Tibial nerve (tissue), 4 donors: ENCODE measurements at places on chromosomes 1 and 21. TPM values are rescaled to one million over a fixed set of nuclear protein-coding genes. Genes with fewer than 3 reads are reported as not detected.

- no peaks in the 10 kb centered on the region for H3K4me1 ChIP-seq
- H3K36me3 ChIP-seq: no peaks in the 10 kb centered on the region
- DNase-seq: no peak
- H3K27ac ChIP-seq: no peak overlapping the region
These were observed 4.5 kb downstream of the SYT6 start for GRCh38 chr1:114149211-114149610.

GRCh38 chr1:76473591-76473990, 393.7 kb upstream of the ST6GALNAC5 start:
- H3K27ac ChIP-seq: no peak overlapping the region
- H3K4me3 ChIP-seq: no peak overlapping the region
- H3K27me3 ChIP-seq: no peaks in the 10 kb centered on the region
- H3K4me1 ChIP-seq: no peaks in the 10 kb centered on the region

The TNNI3K gene
- total RNA-seq: 2.2 TPM

The MORN1 gene
- 19.8 TPM for total RNA-seq

The FNBP1L gene
- 18.3 TPM for total RNA-seq

DNA sequence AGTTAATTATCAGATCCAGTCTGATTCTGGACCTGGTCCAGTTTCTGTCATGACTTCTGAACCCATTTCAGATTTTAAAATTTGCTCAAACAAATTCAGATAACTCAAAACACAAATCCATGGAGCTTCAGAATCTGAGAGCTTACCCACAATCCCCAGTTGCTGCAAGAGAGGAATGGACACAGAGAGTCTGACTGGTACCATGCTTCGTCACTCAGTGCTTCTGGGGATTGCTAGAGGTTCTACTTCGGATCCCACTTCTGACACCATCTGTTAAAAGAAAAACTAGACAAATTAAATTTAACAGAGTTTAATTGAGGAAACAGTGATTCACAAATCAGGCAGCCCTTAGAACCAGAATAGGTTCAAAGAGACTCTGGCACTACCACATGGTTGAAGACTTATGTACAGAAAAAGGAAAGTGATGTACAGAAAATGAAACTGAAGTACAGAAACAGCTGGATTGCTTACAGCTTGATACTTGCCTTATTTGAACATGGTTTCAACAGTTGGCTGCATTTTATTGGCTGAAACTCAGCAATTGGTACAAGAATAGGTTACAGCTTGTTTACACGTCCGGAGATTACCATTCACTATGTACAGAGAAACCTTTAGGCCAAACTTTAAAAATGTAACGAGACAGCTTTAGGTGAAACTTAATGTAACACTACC, 60.7 kb upstream of the TEKT2 start:
- H3K4me1 ChIP-seq: no peaks in the 10 kb centered on the region
- no peak overlapping the region for H3K4me3 ChIP-seq
- no peaks in the 10 kb centered on the region for H3K27me3 ChIP-seq

The NRIP1 gene
- total RNA-seq: 31.0 TPM

The C1orf232 gene
- total RNA-seq: not detected

DNA sequence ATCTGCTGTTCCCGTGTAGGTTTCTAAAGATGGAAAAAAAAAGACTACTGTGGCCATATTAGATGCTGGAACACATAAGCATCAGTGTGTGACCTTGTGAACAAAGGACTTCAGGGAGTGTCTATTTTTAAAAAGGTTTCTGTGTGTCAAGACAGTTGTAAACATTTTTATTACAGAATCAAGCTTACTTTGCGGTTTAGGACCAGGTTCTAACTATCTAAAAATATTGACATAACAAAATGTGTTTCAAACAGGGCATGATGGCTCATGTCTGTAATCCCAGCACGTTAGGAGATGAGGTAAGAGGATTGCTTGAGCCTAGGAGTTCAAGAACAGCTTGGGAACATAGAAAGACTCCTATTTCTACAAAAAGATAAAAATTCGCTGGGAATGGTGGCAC, 7.1 kb upstream of the DDI2 start:
- H3K27me3 ChIP-seq: no peaks in the 10 kb centered on the region
- DNase-seq: no peak
- no peak overlapping the region for H3K27ac ChIP-seq
- H3K4me3 ChIP-seq: no peak overlapping the region
- H3K4me1 ChIP-seq: no peaks in the 10 kb centered on the region

DNA sequence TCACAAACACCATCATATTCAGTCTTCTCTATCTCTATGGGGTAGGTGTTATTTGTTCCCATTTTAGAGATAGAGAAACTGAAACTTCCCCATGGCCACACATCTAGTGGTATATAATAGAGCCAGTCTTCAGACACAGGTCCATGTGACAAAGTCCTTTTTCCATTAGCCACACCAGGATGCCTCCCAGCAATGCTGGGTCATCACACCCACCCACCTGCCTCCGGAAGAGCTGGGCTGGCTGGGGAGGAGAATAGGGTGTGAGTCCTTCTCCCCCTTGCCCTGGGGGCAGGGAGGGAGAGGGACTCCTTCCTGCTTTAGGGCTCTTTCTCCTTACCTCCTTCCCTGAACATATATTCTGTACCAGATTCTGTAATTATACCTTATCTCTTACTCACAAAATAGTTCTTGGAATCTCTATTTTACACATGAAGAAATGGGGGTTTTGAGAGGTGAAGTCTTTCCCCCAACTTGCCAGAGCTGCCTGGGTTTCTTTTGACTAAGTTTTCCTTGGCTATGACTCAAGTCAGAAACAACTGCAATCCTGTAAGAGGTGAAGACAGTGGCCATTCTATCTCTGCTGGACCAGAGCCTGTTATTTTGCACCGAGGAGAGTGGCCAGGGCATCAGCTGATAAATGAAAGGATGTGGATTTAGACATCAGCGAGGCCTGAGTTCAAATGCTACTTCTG, 30.0 kb downstream of the SOX13 start:
- no peak for DNase-seq
- H3K4me3 ChIP-seq: no peak overlapping the region
- peaks cover 8% of the 10 kb centered on the region for H3K36me3 ChIP-seq
- no peak overlapping the region for H3K27ac ChIP-seq

DNA sequence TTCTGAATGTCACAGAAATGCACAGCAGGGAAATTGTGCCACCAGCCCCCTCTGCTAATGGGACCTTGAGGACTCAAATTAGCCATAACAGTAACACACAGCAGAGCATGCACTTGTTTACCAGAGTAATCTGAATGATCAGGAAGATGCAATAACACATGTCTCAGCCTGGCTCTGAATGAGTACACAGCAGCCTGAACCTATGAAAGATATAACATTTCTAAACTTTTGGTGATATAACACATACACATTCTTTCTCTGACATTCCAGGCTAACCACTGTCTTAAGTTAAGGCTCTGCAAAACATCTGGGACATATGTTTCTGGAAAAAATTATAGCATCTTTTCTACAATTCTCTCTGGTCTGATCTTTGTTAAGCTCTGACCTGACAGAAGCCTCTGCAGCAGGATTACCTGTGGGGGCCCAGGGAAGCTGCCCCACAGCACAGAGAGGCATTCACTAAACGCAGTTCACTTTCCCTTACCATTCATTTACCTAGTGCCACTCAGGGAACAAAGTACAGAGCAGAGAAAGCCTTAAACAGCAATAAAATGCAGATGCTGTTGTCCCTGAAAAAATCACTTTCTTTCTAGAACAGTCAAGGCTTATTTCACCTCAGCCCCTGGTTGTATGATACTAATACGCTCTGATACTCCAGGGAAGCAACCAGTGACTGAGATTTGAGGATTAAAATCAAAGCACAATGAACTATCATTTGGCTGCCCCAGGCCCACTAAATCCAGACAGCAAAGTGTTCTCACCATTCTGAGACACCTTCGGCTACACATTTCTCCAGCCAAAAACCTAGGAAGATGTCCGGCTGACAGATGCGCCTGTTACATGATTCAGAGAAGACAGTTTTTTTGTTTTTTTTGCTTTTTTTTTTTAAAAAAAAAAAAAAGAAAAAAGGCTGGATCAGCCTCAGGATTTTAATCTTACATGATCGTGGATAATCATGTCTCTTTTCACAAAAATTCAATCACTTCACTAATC, 54.0 kb upstream of the CNN3 start:
- H3K4me1 ChIP-seq: peaks cover 13% of the 10 kb centered on the region
- H3K4me3 ChIP-seq: no peak overlapping the region
- no peaks in the 10 kb centered on the region for H3K36me3 ChIP-seq
- DNase-seq: no peak

The MNDA gene
- total RNA-seq: 5.7 TPM

DNA sequence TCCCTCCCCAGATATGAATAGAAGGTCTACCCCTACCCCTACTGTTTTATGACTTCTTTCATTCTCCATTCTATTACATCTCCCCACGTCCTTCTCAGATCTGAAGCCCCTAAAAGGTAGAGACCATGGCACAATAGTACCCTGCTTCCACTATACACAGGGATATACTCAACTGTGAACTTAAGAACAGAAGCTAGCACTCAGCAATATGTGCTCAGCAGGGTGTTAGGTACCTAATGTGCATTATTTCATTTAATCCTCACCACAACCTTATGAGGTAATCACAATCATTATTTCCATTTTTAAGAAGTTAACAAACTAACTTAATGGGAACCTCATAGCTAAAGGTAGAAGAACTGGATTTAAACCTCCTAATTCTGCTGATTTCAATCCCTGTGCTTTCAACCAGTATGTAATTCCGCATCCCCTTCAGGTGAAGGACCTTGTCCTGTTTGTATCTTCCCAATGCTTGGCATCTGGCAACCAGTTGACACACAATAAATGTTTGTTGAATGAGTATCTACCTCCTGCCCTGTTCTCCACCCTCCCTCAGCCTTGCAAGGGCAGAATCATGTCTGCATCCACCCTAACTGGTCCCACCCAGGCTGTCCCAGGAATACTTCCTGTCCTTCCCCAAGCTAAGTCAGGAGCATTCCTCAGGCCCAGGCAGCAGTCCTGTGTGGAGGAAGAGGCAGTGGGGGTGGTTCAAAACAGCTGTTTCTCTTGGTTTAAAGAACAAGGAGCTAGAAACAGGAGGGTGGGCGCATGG, 6.5 kb downstream of the DENND2D start:
- no peaks in the 10 kb centered on the region for H3K36me3 ChIP-seq
- H3K27ac ChIP-seq: no peak overlapping the region
- H3K4me1 ChIP-seq: peaks cover 10% of the 10 kb centered on the region
- H3K4me3 ChIP-seq: no peak overlapping the region

GRCh38 chr1:36869826-36870225, 164.5 kb downstream of the GRIK3 start:
- peaks cover 16% of the 10 kb centered on the region for H3K4me1 ChIP-seq
- no peak for DNase-seq
- peak overlapping the region; percentile 80 for H3K27ac ChIP-seq
- no peaks in the 10 kb centered on the region for H3K27me3 ChIP-seq

DNA sequence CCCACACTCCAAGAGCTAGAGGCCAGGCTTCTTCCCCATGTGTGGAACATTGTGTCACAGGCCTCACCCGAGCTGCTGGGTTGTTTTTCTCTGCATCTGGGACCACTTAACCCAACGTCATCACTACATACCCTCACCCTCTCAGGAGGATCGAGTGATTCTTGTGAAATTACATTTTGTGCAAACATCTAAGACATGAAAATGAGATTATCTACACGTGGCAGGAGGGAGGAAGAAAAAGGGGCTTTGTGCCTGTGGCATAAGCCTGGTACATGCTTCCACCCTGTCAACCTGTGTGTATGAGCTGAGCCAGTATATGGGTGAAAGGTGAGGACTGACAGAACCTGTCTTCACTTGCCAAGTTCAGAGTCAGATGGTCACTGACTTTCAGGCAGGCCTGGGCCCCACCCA, 1.6 kb downstream of the CPT2 start:
- DNase-seq: no peak
- peak overlapping the region; percentile 98 for H3K27ac ChIP-seq
- peak overlapping the region; percentile 100 for H3K4me3 ChIP-seq
- peaks cover 29% of the 10 kb centered on the region for H3K36me3 ChIP-seq
- H3K27me3 ChIP-seq: no peaks in the 10 kb centered on the region

The MYOC gene
- total RNA-seq: 403 TPM

The CHRM3 gene
- total RNA-seq: 2.1 TPM

GRCh38 chr1:167294528-167294927, 73.8 kb downstream of the POU2F1 start:
- no peak overlapping the region for H3K4me3 ChIP-seq
- no peaks in the 10 kb centered on the region for H3K27me3 ChIP-seq
- no peak overlapping the region for H3K27ac ChIP-seq
- no peaks in the 10 kb centered on the region for H3K4me1 ChIP-seq
- no peaks in the 10 kb centered on the region for H3K36me3 ChIP-seq
- no peak for DNase-seq

The KRTAP11-1 gene
- not detected for total RNA-seq

The OR6K3 gene
- total RNA-seq: not detected

DNA sequence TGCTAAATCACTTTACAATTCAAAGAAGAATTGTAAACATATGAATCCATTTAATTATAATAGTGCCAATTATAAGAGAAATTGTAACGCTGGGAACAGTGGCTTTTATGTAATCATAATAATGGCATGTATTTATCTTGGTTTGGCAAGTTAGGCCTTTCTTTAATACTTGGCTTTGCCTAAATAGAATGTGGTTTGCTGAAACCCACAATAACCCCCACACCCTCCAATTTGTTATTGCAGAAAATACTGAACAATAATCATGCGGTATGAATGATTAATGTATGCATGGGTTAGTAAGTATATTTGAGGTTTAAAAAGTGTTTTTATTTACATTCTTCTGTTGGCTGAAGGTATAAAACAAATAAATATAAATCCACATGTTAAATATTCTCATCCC, 138.2 kb downstream of the NFIA start:
- no peaks in the 10 kb centered on the region for H3K36me3 ChIP-seq
- no peaks in the 10 kb centered on the region for H3K27me3 ChIP-seq
- H3K4me1 ChIP-seq: no peaks in the 10 kb centered on the region
- DNase-seq: no peak
- no peak overlapping the region for H3K4me3 ChIP-seq

The CDKN2C gene
- 30.2 TPM for total RNA-seq
